NCI-H1105 (cell line): ENCODE measurements at places on chromosomes 1 and 21.

DNA sequence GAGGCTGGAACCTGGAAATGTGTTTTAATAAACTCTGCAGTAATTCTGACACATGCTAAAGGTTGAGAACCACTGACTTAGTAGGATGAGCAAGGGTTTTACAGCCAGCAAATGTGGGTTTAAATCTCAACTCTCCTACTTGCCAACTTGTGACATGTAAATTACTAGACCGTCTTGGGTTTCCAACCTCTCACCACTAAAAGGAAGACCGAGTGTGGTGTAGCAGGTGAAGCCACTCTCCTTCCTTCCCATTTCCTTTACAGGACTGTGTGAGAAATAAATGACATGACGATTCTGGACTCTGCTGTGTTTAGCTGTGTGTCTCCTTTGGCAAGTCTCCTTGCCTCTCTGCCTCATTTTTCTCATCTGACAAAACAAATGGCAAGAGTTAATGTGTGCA is 49.5 kb upstream of the DNAJC6 start:
- DNase-seq, result no peak

DNA sequence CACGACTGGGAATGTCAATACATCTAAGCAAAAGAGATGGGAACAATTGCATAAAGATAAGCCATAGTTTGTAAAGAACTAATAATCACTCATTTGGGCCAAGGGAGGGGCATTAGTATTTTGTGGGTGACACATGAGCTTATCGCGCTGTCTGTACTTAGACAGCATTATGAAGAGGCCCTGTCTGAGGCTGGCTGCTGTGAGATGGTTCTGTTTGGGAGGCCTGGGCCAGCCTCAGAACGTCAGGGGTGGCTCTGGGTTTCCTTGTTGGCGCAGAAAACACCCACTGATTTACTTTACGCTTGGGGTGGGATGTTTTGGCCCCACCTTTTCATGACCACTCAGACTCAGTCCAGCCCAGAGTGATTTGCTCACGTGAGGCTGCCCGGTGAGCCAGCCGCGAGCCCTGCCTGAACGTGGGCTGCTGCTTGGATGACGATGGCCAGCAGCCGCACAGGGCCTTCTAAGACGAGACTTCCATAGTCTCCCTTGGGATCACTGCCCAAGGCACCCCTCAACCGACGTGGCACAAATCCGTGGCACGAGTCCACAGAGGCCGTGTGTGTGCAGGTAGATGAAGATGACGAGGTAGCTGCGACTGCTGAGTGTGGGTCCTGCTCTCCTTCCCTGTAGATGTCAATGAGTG is 18.7 kb downstream of the UMODL1 start:
- DNase-seq, result no peak

DNA sequence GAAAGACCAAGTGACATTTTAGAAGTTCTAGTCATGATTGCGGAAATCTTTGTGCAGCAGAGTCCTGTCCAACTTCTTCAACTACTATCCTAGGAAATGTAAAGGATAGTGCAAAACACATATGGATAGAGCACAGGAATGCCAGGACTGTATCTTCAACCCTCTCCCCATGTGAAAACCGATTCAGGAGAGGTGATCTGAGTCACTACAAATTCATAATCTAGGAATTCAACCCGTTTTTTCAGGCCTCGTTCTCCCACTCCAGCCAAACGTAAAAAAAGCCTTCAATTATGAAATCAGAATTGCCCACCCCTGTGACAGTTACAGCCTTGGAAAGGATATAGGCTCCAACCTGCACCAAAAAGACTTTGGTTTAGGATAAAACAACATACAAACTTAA is 52.9 kb upstream of the RGS1 start:
- DNase-seq, result no peak

DNA sequence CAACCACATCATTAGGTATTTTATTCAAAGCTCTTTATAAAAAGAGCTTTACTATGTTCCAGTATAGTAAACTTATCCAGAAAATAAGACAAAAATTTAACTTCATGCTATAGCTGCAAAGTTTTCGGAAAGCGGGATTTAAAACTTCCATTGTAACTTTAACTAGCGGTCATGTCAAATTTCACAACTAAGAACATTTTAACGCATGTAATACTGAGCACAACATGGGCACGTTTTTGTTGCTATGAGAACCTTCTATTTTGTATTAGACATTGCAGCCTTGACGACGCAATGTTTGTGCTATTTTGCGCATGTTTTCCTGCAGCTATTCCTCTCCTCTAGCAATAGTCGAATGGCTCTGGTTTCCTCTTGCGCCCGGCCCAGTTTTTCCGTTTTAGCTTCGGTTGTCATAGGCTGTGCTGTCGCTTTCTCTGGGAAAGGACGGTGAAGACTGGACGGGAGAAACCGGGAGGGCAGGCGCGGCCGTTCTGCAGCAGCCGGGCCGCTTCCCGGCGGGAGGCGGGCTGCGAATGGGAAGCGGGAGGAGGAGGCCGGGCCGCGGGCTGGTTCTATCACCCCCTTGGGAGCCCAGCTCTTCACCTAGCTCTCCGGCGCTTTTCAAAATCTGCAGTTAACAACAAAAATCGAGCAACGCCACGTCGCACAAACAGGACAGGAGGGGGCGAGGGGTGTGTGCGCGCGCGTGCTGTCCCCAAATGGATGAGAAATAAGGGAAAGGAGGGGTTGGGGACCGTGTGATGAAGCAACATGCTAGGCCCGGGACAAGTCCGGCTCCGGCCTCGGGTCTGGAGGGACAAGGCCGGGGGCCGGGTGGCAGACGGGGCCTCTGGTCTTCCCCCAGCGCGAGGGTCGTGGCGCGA is 105.3 kb upstream of the HNRNPU start:
- DNase-seq, result peak; percentile 75

DNA sequence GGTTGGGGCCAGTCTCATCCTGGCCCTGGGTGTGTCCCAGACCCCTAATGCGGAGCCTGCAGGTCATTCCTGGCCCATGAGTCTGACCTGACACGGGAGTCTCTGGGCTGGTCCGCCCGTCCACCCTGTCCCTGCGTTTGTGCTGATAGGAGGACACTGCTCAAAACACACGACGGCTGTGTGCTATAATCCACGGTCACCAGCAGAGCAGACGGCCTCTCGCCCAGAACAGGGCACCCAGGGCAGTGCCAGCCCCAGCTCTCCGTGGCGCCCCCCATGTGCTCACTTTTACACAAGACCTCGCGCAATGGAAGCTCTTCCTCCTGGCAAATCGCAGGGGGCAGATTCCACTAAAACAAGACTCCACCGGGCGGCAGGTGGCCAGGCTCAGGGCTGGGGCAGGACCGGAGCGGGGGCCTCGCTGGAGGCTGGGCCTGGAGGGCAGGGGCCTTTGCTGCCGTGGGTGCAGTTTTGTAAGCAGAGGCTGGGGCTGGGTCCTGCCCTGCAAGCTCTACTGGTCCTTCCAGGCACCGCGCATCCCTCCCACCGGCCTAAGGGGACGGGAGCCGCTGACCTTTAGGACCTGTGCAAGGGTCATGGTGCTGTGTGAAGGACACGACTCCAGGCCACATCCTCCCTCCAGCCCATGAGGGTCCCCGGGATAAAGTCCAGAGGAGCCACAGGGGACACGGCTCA is 10.6 kb upstream of the SLC19A1 start:
- DNase-seq, result no peak

DNA sequence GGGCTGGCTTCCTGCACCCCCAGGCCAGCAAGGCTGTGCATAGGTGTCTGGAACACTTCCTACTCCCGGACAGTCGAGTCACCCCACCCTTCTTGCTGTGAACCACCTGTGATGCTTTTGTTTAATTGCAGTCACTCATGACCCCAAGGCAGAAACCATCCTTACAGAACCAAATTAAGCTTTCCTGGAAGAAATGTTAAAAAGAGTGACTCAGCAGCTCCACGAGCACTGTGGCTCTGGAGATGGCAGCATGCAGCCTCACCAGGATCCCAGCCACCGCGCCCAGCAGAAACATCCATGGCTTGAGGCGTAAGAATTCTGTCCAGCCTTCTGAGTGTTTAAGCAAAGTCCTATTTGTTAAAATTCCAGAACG is 28.8 kb downstream of the SNAP47 start:
- no peak for DNase-seq

DNA sequence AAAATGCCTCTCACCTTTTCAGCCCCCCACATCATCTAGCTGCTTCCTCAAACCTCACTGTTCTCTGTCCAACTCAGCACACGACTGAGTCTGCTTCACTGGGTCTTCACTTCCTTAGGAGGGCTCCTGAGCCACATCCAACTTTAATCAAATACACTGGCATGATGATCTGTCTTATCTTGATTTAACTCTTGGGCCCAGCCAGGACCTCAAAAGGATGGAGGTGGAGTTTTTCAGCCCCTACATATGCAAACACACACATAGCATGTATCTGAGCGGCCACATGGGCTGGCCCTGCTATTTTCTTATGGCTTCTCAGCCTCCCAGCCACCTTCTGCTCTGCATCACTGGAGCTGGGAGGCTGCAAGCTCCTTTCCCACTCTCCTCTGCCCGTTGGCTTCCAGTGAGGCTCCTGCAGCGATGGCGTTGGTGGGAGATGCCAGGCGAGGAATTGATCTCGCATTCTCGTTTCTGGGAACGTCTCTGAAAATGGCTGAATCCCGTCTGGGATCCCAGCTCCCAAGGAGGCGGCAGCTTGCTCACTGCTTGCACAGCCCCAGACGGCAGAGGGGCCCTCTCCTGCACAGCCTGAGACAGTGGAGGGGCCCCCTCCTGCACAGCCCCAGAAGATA is 1.8 kb upstream of the PRXL2B start:
- no peak for DNase-seq
